Keratinocyte (primary cell): ENCODE measurements at places on chromosomes 6 and 20.
A peak's percentile ranks its signal among the peaks of the same experiment; 100 is the strongest.

- peak; percentile 38 for DNase-seq
Observed at GRCh38 chr20:48538058-48538825, 289.6 kb downstream of the PREX1 start.

DNA sequence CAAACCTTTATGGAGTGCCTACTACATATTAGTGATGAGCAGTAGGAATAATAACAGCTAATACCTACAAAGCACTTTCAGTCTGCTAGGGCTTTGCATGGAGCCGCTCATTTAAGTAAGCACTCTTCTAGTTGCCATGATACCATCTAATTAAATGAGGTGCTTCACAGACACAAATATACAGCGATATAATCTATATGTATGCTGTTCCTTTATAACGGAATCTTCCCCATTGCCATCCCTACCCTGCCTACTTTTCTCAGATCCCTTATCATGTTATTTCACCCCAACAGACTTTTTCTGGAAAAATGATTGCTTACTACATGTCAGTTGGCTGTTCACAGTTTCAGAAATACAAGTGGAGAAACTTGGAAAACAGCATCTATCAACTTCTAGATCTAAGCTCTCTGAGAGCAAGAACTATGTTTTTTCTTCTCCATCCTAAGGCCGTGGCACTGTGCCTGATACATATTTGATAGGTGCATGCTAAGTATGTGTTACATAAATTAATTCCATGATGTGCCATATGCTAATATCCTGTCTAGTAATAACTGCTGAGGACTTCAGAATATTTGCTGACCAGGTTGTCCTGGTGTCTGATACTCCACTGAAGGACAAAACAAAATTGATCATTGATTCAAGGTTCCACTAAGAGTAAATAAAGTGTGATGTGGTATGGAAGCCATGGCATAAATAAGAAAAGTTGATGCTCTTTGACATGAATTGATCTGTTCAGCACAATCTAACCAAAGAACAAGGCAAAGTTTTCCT is 124.6 kb downstream of the GMPR start:
- no peak for DNase-seq

- no peak for DNase-seq
Observed at GRCh38 chr6:114342826-114343781, at the start of gene HS3ST5. Gene HS3ST5, minus strand, starts transcription at chr6:114343023. Its CDS starts 280,178 bp downstream, at chr6:114062845.

DNA sequence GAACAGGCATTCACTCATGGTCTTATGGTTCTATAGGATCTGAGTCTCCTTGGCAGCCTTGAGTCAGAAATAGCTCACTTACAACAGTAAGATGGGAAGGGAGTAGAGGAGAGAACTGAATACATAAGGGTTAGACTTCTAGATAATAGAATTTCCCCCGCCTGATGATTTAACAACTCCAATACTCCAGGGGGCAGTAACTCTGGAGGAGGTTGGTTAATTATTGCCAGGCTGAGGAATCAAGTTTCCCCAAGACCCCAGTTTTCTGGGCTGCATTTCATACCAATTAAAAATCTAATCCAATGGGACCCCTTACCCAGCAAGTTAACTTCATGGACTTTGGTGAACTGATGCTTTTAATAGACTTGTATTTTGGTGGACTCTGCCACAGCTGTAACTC is 94.2 kb upstream of the MOCS1 start:
- DNase-seq, result no peak

DNA sequence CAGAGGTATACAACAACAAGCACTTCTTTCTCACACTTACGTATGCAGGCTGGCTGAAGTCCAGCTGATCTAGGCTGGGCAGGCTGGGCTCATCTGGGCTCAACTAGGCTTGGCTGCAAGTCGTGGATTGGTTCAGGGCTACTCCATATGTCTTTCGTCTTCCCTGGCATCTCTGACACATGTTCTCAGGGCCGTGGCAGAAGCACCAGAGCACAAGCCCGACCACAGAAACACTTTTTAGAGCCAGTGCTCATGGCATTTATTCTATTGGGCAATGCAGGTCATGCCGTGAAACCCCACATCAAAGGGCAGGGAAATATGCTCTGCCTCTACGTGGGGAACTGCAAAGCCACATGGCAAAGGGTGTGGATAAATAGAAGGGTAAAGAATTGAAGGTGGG is 93.8 kb downstream of the RIN2 start:
- DNase-seq, result no peak

DNA sequence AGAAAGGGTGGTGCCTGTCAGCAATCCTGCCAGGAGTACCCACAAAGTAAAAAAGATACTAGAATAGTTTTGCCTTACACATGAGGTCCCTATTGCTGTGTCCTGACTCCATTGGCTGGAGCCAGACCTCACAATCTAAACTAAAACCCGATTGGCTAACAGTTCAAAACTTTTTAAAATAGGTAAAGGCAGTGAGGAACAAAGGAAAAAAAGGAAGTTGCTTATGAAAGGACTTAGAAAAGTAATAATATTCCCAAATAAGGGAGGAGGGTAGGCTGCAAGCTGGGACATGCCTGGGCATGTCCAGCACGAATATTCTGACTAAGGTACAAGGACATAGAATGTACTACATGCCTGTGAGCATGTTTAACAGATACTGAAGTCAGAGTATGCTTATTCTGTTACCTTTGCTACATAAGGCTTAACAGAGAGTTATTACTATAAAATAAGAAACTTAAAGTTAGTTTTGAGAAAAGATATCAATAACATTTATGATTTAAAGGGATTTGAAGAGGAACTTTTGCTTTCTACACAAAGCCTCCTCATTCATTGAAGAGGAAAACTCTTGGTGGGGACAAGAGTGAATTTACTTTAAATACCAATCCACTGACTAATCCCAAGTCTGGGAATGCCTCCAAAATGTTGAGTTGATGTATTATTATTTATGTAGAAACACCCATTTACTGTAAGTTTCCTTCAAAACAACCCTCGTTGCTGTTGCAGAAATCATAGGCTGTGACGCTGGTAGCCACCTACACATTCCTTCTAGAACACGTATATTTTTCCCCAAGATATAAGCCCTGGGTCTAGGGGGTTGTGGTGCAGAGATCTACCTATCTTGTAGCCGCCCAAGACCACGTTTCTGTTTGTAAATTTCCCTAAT is 8.2 kb upstream of the MTHFD1L start:
- DNase-seq, result peak; percentile 96

DNA sequence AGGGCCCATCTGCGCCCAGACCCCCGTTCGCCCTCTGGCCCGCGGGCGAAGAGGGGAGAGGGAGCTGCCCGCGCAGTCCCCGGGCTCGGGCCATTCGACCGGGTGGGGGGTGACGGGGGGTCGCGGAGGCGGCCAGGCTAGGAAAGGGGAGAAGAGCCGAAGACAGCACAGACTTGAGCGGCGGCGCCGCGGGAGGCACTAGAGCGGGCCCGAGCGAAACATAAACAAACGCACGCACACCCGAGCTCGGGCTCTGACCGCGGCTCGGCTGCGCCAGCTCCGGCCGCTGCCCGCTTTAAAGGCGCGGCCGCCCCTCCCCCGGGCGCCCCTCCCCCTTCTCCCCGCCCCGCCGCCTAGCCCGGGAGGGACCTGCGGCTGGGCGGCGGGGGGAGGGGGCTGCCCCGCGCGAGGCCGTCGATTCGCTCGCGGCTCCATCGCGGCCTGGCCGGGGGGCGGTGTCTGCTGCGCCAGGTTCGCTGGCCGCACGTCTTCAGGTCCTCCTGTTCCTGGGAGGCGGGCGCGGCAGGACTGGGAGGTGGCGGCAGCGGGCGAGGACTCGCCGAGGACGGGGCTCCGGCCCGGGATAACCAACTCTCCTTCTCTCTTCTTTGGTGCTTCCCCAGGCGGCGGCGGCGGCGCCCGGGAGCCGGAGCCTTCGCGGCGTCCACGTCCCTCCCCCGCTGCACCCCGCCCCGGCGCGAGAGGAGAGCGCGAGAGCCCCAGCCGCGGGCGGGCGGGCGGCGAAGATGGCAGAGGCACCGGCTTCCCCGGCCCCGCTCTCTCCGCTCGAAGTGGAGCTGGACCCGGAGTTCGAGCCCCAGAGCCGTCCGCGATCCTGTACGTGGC is at the start of gene FOXO3:
TSS of gene FOXO3 (plus strand) at position 455 of the 846 bp plus-strand sequence. CDS start at position 747, 292 bp downstream.
- DNase-seq, result no peak

GRCh38 chr6:100435299-100435698 is 29.4 kb downstream of the SIM1 start:
- no peak for DNase-seq

DNA sequence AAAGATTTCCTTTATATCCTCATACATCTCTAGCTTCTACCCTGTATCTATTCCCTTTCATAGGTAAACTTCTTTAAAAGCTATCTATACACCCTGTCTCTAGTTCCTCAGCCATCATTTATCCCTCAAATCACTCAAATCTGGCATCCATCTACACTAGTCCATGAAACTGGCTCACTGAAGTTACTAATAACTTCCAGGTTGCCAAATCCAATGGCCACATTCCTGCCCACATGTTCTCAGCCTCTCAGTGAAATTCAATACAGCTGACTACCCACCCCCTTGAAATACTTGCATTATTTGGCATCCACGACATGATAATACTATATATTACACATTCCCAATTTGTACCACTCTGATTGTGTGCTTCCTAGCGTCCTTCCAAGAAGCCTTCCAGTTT is 8.7 kb downstream of the REPS1 start:
- DNase-seq, result no peak

GRCh38 chr20:43017241-43018030 is 172.3 kb downstream of the PTPRT start:
- DNase-seq, result no peak

DNA sequence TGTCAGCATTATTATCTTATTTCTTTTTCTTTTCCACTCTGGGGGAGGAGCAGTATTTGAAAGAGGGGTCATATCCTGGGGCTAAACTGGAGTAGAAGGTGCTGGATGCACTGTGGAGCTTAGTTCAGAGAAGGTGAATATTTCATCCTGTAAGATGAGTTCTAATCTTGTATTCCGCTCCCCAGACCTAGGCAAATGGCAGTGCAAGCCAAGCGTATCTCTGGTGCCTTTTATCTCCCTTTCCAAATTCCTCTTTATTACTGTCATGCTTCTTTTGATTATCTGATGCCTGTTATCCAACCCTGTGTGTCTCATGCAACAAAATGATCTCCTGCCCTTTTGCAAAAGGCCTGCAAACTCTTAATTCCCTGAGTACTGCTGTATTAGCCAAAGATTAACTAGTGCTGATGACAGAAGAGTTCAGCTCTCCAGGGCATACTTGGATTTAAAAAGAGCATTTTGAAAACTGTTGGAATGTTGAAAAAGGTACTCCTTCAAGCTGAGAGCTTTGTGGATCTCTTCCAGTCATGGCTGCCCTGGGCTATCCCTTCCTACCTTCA is 138.0 kb downstream of the CARMIL1 start:
- no peak for DNase-seq
